Mucosa of descending colon (tissue), 3 donors: ENCODE measurements at places on chromosomes 12 and 14. TPM values are rescaled to one million over a fixed set of nuclear protein-coding genes. Genes with fewer than 3 reads are reported as not detected.

DNA sequence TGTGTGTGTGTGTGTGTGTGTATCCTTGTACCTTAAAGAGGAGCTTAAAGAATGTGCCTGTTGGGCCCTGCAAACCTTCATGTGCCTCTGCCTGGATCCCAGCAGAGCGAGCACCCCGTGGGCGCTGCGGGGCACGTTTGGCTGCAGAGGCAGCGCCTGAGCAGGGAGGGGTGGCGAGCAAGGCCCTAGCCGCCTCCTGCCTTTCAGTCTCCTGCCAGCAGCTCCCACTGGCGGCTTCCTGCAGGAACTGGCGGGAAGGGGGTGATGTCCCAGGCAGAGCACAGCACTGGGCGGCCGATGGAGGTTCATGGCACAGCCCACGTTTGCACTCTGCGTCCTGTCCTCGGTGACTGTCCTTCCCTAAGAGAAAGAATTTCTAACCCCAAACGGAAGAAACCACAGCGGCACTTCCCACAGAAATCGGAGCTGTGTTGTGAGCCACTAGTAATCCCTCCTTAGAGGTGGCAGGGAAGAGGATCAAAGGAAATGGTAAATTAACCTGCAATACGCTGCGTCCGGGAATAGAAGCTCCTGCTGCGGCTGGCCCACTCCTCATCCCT lies 19.8 kb downstream of the ZBTB42 start:
- peak; percentile 66 for DNase-seq

GRCh38 chr12:14956024-14956891 lies 5.1 kb downstream of the ARHGDIB start:
- DNase-seq, result no peak

DNA sequence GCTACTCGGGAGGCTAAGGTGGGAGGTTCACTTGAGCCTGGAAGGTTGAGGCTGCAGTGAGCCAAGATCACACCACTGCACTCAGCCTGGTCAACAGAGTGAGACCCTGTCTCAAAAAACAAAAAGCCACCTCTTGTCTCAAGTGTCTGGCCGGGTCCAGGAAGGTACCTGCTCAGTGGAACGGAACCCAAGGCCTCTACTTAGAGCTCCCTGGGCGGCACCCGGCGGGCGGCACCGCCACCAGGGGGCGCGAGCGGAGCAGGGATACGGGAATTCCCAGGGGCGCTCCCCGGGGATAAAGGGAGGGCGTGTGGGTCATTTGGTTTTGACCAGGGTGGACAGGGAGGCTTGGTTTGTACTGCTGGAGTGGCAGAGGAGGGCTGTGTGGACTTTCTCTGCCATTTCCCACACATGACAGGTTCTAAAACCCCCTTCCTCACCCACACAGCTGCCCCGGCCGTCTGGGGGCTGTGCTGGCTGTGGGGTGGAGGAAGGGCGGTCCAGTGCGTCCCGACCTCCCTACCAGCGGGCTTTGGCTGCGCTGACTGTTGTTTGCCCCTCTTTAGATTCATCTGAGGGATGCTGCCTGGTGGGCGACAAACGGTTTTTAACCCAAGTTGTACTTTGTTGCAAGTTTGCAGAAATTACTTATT lies 91.4 kb downstream of the SETD3 start:
- DNase-seq, result peak; percentile 65

The PLBD2 gene
- 27.8 TPM for total RNA-seq

The MANSC4 gene
- not detected for total RNA-seq

DNA sequence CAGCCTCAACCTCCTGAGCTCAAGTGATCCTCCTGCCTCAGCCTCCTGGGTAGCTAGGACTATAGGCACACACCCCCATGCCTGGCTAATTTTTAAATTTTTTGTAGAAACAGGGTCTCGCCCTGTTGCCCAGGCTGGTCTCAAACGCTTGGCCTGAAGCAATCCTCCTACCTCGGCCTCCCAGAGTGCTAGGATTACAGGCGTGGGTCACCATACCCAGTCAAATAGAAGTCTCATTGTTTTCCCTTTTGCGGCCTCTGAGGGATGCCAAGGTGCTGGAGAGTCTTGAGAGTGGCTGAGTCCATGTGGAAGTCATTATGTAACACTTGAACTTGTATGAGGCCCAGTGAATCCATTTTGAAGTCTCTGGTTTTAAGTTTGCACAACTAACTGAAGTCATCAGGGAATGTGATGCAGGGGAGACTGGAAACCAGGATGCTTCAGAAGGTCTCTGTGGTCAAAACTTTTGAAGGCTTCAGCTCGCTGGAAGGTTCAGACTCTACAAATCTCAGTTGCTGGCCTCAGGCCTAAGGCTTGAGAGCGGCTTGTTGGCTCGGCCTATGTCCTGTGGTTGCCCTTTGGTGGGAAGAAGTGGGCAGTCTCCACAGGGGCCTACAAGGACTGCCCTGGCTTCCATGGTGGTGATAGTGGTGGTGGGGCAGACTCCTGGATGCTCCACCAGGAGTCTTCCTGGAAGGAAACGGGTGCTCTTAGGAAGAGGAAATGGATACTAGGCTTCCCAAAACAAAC lies 29.2 kb downstream of the GALNT16 start:
- no peak for DNase-seq

GRCh38 chr12:106321139-106321850 lies 18.8 kb downstream of the TCP11L2 start:
- DNase-seq, result no peak

DNA sequence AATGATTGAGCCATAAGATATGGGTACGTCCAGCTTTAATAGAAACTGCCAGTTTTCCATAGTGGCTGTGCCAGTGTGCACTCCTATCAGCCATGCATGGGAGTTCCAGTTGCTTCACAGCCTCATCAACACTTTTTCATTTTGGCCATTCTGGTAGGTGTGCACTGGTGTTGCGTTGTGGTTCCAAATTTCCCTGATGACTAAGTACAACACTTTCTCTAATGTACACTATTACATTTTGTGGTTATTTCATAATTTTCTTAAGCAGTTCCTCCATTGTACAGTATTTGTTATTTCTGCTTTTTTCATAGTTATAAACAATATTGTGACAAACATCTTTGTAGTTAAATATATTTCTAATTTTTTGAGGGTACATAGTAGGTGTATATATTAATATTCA lies 21.5 kb upstream of the OAS1 start:
- no peak for DNase-seq

DNA sequence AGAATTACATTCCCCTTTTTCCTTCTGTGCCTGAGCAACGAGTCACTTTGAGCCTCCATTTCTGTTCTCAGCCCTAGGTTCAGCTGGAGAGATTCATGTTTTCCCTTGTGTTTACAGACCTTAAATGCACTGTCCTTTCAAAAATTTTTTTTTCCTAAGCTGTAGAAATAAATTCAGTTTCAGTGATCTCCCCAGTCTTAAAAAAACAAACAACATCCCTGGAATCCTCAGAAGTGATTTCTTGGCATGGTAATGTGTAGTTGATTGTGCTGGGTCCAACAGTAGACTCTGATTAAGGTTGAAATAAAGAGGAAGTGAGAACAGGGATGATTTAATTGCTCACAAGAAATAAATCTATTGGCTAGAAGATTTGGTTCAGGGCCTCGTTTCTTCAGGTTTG lies 89.3 kb downstream of the NTN4 start:
- DNase-seq, result no peak

DNA sequence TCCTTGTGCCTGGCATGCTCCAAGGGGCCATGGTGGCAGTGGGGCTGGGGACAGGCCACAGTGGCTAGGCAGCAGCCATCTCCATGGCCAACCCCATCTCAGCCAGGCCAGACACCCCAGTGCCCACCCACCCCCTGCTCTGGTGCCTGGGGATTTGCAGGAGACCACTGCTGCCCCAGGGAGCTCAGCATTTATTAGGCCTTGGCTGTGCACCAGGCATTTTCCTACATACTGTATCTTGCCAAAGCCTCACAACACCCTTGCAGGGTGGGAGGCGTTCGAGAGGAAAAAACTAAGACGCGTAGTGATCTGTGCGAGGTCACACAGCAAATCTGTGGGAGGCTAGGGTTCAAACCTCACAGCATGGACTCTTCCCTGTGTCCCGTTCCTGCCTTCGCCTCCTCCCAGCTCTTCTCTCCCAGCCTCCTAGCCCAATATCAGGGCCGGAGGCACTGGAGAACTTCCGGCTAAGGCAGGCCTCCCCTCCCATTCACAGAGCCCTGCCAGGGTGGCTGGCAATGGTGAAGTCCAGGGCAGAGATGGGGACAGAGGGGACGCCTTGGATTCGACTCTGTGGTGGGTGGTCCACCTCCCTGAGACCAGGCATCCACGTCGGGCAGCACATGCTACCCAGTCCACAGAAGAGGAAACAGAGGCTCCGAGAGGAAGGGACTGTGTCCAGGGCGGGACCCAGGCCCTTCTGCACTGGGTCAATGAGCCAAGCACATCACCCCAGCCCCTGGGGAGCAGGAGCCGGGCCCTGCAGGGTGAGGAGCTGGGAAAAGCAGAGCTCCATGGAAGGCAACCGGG lies 57.4 kb downstream of the FAM222A start:
- DNase-seq, result no peak

The TIMELESS gene
- 14.3 TPM for total RNA-seq

- DNase-seq, result peak; percentile 93
Observed at GRCh38 chr14:24036169-24036962, 15.4 kb upstream of the CARMIL3 start.

The ARHGAP9 gene
- 15.0 TPM for total RNA-seq

DNA sequence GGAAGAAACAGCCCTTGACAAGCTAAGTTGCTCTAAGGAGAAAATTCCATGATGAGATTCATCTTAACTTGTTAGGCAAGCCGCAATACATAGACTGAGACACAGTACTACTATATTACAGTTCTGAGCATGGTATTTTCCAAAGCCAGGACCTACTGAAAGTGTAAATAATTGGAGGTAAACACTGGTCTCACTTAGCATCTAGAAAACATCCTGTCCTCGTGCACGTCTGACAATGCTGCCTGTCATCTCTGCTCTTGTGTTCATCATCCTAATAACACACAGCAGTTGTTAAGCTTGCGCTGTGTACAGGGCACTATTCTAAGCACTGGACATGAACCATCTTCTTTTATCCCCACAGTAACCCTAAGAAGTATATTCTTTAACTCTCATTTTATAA lies 64.2 kb downstream of the GNG2 start:
- DNase-seq, result no peak

- no peak for DNase-seq
Observed at GRCh38 chr12:121748218-121748570, 35.6 kb downstream of the TMEM120B start.

DNA sequence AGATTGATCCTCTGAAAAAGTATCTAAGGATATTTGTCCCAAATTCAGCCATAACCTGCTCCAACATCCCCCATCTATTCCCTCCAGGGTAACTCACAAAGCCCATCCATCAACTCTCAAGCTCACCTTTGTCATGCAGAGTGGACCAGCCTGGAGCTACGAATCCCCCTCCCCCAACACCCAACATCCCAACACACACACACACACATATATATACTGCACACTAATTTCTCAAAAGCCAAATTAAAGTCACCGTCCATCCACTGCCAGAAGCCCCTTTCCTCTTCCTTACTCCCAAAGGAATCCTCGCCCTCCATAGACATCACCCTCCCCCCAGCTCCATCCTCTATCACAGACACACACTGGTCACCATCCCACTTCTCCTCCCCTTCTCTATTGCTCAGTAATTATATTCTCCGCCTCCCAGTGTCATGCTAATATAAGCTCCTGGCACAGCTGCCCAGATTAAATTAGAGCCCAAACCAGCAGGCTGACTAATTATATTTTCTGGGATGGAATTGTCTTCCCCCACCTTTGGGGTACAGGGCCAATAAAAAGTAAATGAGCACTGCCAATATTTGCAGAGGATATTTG lies 13.5 kb upstream of the TESPA1 start:
- no peak for DNase-seq

The AICDA gene
- not detected for total RNA-seq

GRCh38 chr12:70157099-70157498 lies 86.1 kb upstream of the CNOT2 start:
- DNase-seq, result no peak

The ADGRD1 gene
- 12.9 TPM for total RNA-seq

DNA sequence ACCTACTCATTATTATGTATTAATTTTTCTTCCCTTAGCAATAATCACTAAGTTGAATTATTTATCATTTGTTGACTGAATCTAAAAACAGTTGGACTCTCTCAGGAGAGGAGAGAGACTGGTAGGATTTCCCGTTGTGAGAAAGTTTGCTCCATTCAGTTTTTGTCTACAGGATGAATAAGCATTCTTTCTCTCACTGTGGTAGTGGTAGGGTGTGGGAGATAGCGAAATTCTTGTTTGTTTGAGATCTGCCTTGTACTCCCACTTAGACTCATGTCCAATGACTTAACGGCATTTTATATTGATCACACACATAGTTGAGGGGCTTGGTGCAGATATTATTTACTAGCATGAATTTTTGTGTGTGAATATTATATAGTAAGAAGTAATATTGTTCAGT lies 421.0 kb upstream of the PDE3A start:
- DNase-seq, result no peak

DNA sequence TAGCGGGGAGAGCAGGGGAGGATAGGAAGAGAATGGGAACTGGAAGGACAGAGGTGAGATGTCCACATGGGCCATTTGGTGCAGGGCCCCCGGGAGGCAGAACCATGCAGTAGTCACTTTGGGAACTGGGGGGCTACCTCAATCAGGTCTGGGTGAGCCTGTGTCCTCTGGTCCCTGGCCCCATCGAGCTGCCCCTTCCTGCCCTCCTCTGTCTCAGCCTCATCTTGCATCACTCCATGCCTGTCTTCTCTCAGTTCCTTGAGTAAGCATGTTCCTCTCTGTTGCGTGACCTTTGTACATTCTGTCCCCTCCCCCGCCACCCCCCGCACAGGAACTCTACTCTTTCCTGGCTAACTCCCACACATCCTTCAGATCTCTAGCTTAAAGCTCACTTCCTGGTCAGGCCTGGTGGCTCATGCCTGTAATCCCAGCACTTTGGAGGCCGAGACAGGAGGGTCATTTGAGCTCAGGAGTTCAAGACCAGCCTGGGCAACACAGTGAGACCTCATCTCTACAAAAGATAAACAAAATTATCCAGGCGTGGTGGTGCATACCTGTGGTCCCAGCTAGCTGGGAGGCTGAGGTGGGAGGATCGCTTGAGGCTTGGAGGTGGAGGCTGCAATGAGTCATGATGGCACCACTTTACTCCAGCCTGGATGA lies 23.2 kb downstream of the FOS start:
- peak; percentile 65 for DNase-seq

The DICER1 gene
- total RNA-seq, result 61.6 TPM

The PLEKHG7 gene
- 1.3 TPM for total RNA-seq

GRCh38 chr12:2531371-2531770 lies 263.4 kb upstream of the FKBP4 start:
- DNase-seq, result no peak

- no peak for DNase-seq
Observed at GRCh38 chr12:117486840-117487659, 125.6 kb upstream of the NOS1 start.

DNA sequence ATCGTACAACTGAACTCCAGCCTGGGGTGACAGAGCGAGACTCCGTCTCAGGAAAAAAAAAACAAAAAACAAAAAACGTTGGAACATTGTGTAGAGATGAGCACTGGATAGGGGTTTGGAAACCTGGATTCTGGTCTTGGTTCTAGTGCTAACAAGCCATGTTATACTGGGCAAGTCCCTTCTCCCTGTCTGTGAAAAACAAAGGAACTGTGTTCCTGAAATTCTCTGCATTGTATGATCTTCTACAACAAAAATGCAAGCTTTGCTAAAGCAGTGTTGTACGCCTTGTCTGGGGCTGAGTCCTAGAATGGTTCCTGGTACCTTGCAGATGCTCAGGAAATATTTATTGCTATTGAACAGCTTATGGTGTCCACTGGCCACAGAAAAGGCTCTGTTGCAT lies 13.4 kb downstream of the GPRC5D start:
- no peak for DNase-seq
